Testis (tissue), 5 donors: ENCODE measurements at places on chromosomes 6 and 20. TPM values are rescaled to one million over a fixed set of nuclear protein-coding genes. Genes with fewer than 3 reads are reported as not detected.
A peak's percentile ranks its signal among the peaks of the same experiment; 100 is the strongest.

GRCh38 chr6:89284963-89285735 is 29.9 kb downstream of the GABRR2 start:
- H3K27me3 ChIP-seq, result no peaks in the 10 kb centered on the region
- no peak overlapping the region for H3K27ac ChIP-seq
- no peak for DNase-seq

Gene SRSF12
- total RNA-seq, result 14.7 TPM

Gene RIPOR2
- total RNA-seq, result 10.0 TPM

DNA sequence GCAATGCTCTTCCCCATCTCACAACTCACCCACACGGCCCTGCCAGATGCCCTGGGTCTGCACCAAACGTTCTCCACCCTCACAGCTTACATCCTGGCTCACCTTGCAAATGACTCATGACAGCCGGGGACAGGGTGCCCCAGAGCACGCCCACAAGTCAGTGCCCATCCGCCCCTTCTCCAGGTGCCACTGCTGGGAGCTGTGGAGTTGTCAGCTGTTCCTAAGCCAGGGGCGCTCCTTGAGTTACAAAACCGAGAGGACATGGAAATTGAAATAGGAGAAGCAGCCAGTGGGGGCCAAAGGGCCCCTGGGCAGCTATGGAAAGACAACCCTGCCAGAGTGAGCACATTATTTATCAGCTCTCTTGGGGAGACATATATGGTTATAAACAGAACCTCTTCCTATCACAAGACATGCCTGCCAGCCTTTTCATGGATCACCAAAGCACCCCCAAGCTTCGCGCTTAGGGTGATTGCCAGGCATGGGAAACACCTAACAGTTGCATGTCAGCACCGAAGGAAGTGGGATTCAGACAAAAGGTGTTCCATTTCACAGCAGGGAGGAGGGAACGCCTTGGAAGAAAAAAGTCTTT is 236.8 kb downstream of the LY86 start:
- H3K36me3 ChIP-seq, result no peaks in the 10 kb centered on the region
- H3K27ac ChIP-seq, result no peak overlapping the region
- H3K4me1 ChIP-seq, result no peaks in the 10 kb centered on the region
- DNase-seq, result no peak
- H3K4me3 ChIP-seq, result no peak overlapping the region

Gene SYNJ2
- total RNA-seq, result 5.8 TPM

Gene SEMG1
- not detected for total RNA-seq

DNA sequence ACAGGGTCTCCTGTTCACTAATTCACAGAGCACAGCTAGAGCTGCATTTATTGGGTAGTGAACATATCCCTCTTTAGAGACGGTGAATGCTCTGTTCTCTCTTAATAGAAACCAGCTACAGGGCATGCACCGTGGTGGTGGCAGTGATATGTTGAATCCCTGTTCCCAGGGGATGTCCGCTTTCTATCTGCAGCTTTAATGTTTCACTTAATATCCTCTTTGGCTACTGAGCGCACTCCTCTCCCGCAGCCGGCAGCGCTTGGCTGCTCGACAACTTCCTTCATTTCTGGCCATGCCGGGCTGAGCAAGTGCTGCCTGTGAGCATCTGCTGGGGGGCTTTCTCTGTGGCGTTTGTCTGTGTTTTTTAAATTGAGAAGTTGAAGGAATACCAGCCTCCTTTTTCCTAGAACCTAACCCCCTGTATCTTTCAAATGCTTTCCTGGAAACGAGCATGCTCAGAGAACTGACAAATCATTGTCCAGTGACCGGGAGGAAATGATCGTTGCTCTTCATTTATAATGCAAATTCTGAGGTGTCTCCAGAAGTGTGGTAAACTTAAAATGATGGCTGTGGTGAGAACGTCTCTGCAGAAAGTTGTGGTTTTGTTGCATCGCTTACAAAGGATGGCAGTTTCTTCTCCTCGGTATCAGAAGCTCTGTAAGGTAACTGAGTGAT is 297.9 kb downstream of the UTRN start:
- H3K4me3 ChIP-seq, result no peak overlapping the region
- peak; percentile 43 for DNase-seq
- H3K36me3 ChIP-seq, result no peaks in the 10 kb centered on the region
- H3K27ac ChIP-seq, result no peak overlapping the region
- no peaks in the 10 kb centered on the region for H3K27me3 ChIP-seq
- H3K4me1 ChIP-seq, result no peaks in the 10 kb centered on the region

Gene BNIP5
- total RNA-seq, result 0.68 TPM
